A549 treated with DMSO at 1 μM for 4 hours (cell line): ENCODE measurements at places on chromosomes 2 and 18. TPM values are rescaled to one million over a fixed set of nuclear protein-coding genes. Genes with fewer than 3 reads are reported as not detected.

Gene KCNJ3
- total RNA-seq = not detected in 5 replicates

Gene LOXHD1
- total RNA-seq = not detected in 5 replicates

Gene RESP18
- total RNA-seq = not detected in 5 replicates

Gene REG1B
- total RNA-seq = not detected in 5 replicates
